ENCODE measurements at places on chromosomes 6 and 20.

DNA sequence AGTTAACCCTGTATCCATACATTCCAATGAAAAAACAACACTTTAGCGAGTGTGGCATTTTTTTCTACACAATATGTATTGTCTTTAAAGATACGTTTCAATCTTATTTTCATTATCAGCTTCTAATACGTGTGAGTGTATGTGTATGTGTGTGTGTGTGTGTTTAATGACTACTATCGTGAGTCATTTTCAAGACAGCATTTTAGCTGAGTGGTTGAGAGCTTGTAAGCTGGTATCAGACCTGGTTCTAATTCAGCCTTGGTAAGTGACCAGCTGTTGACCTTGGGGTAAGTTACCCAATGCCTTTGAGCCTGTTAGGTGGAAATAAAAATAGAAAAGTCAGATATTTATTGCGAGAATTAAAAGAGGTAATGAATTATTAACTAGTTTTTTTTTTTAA is 320.0 kb upstream of the NT5E start:
- no peak for DNase-seq

DNA sequence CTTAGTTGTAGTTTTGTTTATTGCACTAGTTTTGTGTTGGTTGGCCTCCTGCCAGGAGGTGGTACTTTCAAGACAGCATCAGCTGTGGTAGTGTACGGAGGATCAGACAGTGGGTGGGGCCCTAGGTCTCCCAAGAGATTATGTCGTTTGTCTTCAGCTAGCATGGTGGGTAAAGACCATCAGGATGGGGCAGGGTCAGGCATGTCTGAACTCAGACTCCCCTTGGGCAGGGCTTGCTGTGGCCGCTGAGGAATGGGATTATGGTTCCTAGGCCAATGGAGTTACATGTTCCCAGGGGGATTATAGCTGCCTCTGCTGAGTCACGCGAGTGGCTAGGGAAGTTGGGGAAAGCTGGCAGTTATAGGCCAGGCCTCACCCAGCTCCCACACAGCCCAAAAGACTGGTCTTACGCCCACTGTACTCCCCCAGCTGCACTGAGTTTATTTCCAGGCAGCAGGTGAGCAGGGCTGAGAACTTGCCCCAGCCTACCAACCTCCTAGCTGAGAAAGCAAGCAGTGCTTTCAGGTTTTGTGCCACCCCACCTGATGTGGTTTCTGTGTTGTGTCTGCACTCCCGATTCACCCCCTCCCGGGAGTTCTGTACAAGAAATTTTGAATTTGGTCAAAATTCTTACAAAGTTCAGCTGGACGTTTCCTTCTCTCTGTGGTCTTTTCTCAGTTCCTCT is 24.7 kb downstream of the ZSCAN31 start:
- DNase-seq, result no peak

DNA sequence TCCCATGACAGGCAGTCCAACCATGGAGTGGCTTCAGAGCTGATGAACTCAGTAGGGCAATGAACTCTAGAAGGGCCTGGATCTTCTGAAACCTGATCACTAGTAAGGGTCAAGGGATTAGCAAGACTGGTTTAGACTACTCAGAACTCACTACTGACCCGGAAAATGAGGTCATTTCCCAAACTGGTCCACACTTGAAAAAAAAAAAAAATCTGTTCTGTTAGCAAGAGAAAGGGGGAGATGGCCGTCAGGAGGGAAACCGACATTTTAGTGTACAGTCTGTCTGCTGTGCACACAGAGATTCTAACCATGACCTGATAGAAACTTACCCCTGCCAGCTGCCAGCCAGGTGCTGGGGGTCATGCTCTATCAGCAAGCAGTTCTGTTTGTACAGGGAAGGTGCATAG is 262.4 kb upstream of the AGPAT4 start:
- no peak for DNase-seq

DNA sequence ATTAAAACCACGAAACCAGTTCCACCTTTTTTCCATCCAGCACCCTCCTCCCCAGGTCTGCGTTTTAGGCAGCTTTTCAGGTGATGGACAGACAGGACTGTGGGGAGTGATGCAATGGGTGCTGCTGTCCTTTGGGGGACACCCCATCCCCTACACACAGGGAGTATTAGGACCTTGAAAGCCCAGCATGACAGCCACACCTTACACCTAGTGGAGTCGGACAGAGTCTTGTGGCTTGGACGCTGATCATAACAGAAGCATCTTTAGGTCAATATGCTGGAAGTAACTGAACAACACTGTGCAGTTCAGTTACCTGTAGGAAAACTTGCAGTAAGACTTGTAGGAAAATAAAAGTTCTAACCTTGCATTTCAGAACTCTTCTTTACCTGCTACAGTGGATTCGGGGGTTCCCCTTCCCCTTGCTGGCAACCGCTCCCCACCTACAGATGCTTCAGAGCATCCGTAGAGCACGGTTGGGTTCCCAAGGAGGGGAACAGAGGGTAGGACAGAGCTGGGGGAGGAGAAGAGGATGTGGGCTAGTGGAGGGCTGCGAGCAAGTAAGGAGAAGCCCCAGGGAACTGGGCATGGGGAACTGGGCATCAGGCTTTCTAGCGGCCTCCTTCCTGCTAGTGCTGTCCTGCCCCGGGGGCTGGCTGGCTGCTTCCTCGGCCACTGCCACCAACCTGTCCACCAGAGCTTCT is 31.7 kb downstream of the PLEKHG1 start:
- DNase-seq, result no peak

- no peak for DNase-seq
Measured at GRCh38 chr20:57794600-57795341, 85.0 kb upstream of the PMEPA1 start.

GRCh38 chr20:32123088-32123487 is 13.6 kb downstream of the TM9SF4 start:
- no peak for DNase-seq

DNA sequence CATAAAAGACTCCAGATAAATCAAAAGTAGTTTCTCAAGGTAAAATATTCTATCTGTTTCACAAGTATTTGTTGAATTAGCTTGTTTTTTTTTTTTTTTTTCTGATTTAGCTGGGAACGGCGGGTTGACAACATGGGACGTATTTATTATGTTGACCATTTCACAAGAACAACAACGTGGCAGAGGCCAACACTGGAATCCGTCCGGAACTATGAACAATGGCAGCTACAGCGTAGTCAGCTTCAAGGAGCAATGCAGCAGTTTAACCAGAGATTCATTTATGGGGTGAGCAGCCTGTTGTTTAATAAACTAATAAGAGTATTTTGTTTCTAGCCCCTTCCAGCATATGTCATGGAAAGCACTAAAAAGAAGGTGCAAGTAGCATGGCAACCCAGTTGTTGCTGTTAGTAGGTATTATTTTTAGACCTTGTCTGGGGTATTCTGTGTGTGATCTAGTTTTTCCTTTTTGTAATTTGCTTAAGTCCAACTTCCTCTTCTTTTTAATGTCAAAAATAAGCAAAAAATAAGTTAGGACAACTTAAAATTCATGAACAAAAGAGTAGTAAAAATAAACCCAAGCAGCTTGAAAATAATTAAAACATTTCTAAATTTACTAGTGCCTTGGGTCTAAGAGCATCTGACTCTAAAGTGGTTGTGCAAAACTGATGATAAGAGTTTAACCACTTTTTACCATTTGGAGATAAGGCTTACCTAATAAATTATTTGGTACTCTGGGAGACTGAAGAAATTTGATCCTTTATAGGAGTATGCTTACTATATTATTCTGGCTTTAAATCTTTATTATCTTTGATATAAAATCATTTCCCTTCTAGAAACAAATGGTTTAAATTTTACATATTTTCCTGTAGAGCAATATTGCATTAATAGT is 70.8 kb upstream of the DYNLRB1 start:
- no peak for DNase-seq

DNA sequence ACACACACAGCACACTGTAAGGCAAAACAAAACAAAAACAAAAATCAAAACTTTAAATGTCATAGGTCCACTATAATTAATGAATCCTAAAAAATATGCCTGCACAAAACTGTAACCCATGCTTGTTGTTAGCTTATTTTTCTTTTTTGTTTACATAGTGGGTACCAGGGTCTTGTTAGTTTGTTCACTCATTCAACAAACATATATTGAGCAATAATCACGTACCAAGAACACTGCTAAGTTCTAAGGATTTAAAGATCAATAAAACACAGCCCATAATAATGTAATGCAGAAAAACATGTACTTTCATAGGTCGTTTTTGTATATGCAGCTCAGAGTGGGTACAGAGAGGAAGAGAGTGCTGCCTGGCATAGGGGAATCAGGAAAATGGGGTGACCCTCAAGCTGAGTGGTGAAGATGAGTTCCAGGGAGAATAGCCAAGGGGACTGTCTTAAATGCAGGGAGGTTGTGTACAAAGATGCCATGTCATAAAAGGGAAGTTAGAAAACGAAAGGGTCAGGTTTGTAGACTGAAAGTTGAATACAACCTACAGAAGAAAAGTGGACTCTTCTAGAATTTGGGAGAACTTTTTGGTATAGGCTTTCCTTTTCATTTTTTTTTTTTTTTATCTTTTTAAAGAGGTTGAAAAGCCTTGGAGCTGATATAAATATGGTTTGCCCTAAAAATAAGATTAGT is 113.3 kb upstream of the TBX18 start:
- no peak for DNase-seq
